ENCODE measurements at places on chromosomes 3 and 15.

DNA sequence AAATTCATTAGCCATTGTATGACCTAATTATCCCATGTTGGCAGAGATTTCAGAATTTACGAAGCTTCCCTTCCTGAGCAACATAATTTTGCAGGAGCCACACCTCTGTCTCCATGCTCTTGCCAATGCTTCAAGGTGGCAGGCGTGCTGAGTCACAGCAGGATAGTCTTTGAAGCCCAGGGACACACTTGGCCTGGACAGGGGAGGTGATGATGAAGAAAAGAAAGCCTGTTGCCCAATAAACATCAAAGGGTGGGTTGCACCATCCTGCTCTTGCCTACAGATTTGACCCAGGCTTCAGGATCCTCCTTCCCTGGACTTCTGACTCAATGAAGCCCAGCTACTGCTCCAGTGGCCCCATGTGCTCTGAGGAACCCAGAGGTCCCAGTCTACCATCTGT is 117.1 kb downstream of the MINAR1 start:
- no peak for DNase-seq

DNA sequence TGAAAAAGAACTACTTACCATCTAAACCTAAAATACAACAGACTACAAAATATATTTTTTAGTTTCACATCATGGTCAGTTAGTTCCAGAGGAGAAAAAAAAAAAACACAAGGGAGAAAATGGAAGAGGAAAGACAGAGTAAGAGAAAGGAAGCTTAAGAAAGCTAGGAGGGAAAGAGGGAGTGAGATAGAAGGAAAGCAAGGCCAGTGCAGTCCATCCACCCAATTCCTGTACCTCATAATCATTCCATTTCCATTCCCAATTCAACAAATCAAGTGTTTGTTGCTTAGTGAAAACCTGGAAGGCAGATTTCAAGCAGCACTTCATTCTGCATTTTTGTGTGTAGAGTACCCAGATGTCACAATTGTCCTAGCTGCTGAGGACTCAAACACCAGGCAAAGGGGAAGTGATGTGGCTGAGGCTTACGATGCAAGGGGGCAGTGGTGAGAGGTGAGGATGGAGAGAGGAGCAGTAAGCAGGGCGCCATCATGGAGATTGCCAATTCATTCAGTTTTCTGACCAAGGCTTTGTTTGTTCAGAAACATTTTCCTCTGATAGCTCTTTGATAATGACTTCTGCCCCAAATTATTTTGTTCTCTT is 83.6 kb upstream of the GSK3B start:
- DNase-seq: no peak

GRCh38 chr3:12661926-12662592 is 1.9 kb downstream of the RAF1 start:
- no peak for DNase-seq

GRCh38 chr3:13705702-13706280 is 156.9 kb downstream of the FBLN2 start:
- no peak for DNase-seq

DNA sequence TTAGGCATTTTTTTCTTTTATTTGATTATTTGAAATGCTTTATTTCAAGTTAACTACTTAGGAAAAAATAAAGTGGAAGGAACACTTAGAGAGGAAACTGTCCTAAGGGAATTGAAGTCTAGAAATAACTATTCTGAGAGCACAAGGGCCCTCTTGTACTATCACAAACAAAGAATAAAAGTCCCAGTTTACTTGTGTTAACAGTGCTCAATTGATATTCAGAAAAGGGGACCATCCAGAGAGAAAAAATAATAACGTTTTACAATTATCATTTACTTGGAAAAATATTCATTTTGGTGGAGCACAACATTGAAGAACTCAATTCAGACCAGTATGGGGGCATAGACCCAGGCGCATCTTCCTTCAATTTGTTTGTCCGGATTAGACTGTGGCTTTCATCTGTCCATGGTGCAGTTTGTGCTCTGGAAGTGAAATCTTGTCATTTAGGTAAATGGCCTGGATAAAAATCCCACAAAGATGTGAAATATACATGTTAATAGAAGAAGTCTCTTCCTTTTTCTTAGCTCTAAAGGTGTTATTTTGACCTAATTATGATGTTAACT is 54.5 kb upstream of the SAMMSON start:
- DNase-seq: no peak

DNA sequence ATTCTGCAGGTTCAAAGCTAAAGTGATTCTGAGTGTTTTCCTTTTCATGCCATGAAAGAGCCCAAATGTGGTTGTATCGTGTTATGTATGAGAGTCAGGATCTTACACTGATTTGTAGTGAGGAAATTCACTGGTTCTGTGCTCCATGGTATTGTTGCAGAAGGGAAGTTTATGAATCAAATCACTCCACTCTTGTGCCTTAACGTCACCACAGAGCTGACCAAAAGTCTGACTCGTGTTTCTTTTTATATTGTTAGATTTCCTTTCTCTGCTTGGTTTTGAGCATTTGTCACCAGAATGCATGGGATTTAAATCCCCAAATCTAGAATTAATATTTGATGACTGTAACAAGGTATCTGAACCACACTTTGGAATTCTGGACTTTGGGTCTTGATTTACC is 29.1 kb upstream of the SLC30A4 start:
- no peak for DNase-seq

Measured in cortex of kidney (tissue), 1 donor.